ENCODE measurements at places on chromosomes 2 and 18.

GRCh38 chr2:204289066-204289465 is 256.2 kb upstream of the PARD3B start:
- DNase-seq = no peak

DNA sequence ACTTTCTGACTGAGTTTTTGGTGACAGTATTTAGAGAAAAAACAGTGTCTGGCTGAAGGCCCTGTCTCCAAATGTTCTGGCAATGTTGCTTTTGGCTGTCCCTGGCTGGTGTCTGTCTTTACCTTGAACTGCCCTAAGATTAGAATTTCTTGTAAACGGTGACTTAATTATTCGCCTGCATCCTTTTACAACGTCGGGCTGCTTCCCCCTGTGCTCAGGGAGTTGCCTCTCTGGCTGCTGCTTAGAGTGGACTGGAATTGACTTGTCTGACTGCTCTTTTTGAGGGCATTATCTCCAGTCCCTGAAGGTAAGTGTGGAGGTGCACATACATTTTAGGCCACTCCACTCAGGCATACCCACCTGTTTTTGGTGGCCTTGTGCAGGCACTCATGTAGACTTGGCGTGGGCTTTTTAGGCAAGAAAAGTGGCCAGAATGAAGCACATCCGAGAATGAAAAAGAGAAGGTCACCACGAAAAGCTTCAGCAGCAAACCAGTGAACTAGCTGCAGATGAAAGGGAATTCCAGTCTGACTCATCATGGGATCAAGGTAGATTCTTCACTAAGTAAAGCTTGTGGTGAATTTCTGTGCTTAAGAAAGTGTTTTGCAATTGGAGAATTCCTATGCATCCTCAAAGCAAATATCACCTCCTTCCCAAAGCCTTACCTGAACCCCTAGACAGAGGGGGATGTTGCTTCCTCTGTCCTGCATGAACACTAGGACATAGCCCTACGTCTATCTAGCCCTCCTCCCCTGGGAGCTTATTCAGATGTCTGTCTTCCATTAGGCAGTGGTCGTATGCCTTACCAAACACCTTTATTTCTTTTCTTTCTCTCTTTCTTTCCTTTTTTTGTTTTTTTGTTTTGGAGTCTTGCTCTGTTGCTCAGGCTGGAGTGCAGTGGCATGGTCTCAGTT is 230.3 kb upstream of the TRIB2 start:
- DNase-seq = no peak

DNA sequence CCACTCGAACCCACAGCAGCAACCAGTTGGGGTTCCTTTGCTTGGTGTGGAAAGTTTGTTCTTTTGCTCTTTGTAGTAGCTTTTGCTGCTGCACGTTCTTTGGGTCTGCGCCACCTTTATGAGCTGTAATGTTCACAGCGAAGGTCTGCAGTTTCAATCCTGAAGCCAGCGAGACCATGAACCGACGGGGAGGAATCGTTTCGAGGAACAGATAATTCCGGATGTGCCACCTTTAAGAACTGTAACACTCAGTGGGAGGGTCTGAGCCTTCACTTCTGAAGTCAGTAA is 14.3 kb downstream of the GPR17 start:
- DNase-seq = no peak

DNA sequence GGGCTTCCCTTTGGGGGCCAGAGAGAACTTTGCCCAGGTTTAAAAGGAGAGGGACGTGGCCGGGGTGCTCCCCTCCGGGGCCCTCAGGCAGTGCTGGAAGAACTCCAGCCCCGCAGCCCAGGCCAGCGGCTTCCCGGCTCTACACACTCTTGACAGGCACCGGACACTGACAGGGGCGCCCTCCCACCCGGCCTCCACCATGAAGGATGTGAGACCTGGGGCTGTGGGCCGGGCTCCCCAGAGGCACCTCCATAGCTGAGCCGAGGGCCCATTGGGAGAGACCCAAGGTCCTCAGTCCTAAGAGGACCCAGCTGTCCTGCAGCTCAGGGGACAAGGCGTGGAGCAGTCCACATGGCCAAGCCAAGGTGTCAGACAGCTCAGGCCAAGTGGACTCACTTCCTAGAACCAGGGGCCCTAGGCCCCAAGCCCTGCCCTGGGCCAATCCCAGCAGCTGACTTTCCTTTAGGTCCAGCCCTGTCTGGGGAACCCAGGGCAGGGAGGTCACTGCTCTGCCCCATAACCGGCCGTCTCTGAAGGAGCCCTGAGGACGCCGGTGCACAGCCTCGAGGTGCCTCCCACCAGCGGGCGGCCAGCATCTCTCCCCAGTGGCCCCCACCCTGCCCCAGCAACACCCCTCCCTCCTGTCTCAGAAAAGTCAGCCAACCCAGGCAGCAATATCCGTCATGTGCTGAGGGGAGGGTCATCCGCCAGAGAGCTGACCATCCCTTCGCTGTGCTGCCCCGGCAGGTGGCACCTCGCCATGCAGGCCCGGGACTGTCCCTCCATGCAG is 51.8 kb downstream of the BIN1 start:
- DNase-seq = no peak

DNA sequence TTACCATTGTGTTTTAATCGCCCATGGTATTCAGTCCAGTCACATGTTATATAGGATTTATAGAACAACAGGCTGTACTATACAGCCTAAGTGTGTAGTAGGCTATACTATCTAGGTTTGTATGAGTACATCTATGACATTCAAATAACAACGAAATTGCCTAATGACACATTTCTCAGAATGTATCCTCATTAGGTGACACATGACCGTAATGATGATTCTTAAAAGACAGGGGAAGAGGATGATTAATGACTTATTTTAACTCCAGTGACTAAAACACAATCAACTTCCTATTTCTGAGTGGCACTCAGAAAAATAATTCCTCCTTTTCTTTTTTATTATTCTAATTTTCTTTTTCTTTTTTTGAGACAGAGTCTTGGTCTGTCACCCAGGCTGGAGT is 63.0 kb upstream of the ACSL3 start:
- DNase-seq = no peak

- DNase-seq = no peak
These were observed 28.4 kb upstream of the GTF2A1L start for GRCh38 chr2:48589170-48589767.

DNA sequence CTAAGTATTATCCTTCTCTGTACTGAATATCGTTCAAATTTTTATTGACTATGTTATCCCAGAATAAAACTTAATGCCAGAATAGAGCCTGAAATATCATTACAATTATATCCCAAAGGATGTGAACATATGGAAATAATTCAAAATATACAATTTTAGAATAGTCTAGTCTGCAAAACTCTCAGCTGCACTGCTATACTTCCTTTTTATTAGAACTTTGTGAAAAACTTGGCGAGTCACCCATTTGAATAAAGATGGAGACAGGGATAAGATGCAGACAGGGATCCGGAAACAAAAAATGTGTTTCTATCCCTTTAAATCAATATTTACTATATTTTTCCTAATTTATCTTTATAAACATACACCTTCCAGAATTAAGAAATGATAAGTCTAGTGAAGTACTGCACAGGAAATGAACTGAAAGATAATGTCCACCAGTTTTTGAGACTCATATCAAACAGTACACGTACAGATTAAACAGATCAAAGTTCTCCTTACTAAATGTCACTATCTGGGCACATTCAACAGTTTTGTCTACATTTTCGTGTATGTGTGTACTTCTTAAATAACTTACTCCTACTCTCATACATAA is 107.8 kb downstream of the MEP1B start:
- no peak for DNase-seq

- DNase-seq = no peak
These were observed 62.6 kb downstream of the C18orf63 start for GRCh38 chr18:74378179-74378682.

GRCh38 chr2:221087779-221088178 is 484.3 kb downstream of the EPHA4 start:
- DNase-seq = no peak

DNA sequence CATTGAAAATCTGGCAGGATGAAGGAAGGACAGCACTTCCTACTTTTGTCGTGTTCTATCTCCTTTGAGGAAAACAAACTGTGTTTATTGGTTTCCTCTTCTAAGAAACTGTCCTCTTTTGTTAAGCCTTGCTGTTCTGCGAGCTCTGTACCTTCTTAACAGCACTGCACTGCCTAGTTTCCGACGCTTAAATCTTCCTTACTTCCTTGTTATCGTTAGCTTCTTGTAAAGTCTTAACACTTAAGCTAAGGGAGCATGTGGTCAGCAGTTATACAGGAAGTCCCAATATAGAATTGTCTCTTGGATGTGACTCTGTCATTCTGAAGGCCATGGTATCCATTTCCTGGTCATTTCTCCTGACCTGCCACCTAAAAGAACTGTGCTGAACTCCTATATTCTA is 552.8 kb upstream of the NRP2 start:
- no peak for DNase-seq

- no peak for DNase-seq
These were observed 364.4 kb upstream of the CYRIA start for GRCh38 chr2:17030047-17030446.

DNA sequence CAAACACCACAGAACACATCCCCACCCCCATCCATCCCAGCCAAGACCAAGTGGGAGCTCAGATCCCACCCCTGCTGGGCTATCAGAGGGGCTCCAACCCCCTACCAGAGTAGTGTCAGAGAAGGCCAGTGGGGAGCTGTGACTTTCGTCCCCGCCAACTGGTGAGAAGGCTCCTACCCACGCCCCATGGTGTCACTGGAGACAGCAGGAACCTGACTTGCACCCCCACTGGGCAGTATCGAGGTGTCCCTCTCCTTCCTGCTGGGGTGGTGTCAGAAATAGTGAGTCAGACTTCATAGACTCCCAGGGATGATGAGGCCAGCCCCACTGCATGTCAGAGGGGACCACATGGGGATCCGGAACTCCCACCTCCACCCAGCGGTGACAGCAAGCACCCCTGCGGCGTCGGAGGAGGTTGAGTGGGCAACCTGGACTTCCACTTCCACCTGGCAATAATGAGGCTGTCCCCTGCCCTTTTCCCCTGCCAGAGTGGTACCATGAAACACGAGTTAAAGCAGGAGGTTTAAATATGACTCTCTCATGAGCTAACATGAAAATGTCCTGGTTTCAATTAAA is 106.7 kb downstream of the CTIF start:
- no peak for DNase-seq

GRCh38 chr2:237720444-237720843 is 78.1 kb upstream of the RBM44 start:
- no peak for DNase-seq
